ENCODE measurements at places on chromosomes 2 and 18.

DNA sequence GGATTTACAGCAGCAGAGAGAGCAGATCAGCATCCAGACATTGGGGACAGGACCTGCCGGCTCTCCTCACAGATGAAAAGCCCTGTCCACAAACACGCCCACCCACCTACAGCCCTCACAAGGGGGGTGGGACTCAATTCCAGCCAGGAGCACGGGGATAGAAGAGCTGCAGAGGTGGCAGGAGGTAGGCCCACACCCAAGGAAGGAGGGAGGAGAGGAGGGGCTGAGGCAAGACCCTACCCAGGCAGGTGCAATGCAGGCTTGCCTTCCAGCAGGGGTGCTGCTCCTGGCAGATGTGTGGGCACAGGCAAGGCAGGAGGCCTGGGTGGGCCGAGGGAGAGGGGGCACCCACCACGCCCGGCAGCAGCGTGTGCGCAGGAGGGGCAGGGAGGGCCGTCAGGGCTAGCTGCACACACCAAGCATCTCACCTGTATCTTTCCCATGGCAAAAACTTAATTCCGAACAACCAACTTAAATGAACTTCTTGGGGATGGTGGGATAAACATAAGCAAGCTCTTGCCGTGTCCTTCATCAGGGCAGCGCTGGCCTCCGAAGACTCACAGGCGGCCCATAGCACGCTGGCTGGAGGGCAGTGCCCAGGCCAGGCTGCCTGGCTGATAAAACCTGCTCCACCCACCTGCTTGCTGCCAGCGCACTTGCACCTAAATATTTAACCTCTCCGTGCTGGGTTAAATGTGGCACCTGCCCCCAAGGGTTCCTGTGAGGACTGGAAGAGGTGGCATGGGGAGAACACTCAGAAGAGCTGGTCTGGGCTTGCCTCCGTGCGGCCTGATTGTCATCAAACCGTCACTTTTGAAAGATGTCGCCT, 219.5 kb downstream of the HDAC4 start:
- no peak overlapping the region for H3K4me3 ChIP-seq
- H3K36me3 ChIP-seq: peaks cover 62% of the 10 kb centered on the region

GRCh38 chr2:67516899-67517530, 119.9 kb downstream of the ETAA1 start:
- H3K27ac ChIP-seq: no peak overlapping the region
- H3K4me3 ChIP-seq: no peak overlapping the region
- no peak for DNase-seq
- no peaks in the 10 kb centered on the region for H3K36me3 ChIP-seq

DNA sequence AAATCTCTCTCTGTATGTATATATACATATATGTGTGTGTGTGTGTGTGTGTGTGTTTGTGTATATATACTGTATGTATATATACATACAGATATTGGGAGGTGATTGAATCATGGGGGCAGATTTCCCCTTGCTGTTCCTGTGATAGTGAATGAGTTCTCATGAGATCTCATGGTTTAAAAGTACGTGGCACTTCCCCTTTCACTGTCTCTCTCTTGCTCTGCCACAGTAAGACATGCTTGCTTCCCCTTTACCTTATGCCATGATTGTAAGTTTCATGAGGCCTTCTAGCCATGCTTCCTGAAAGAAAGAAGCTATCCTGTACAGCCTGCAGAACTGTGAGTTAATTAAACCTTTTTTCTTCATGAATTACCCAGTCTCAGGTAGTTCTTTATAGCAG, 18.8 kb upstream of the CCDC195 start:
- H3K36me3 ChIP-seq: no peaks in the 10 kb centered on the region
- peaks cover 2% of the 10 kb centered on the region for H3K27me3 ChIP-seq
- no peak overlapping the region for H3K4me3 ChIP-seq
- H3K27ac ChIP-seq: no peak overlapping the region

DNA sequence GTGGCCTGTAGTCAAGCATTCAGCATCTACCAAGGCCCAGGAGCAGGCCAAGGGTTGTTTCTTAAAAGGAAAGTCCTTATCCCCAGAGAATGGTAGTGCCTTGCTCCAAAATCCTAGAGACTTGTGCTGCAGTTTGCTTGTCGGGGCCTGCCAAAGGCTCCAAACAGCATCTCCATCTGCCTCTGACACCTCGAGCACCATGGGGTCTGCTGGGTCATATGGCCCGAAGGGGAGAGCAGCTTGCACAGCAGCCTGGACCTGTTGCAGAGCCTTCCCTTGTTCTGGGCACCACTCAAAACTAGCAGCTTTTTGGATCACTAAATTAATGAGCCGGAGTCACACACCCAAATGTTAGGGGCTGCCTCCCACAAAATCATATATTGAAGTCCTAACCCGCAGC, 35.7 kb downstream of the GNAL start:
- no peaks in the 10 kb centered on the region for H3K4me1 ChIP-seq
- no peak overlapping the region for H3K27ac ChIP-seq
- no peak overlapping the region for H3K4me3 ChIP-seq
- H3K36me3 ChIP-seq: no peaks in the 10 kb centered on the region
- H3K27me3 ChIP-seq: peaks cover 18% of the 10 kb centered on the region

DNA sequence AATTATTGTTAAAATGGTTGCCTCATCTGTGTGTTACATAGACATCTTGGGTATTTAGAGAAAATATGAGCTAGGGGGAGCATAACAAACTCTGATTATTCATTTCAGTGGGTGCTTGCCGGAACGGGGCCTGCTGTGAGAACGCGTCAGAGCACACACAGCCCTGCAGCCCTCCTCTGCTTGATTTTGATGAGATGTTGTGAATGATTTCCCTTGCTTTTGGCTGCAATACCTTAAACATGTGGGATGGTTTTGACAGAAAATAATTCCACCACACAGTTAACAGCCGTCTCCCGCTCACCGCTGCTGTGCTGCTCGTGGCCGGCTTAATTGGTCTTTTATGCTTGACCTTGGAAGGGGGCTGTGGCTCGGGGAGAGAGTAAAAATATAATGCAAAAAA, 49.9 kb upstream of the TXNDC2 start:
- DNase-seq: no peak
- H3K4me1 ChIP-seq: no peaks in the 10 kb centered on the region
- H3K27ac ChIP-seq: no peak overlapping the region
- no peaks in the 10 kb centered on the region for H3K36me3 ChIP-seq
- peaks cover 26% of the 10 kb centered on the region for H3K27me3 ChIP-seq
